ENCODE measurements at places on chromosomes 5 and 9.
A peak's percentile ranks its signal among the peaks of the same experiment; 100 is the strongest.

- no peak for DNase-seq
Observed at GRCh38 chr9:128169925-128170324, 9.9 kb downstream of the BBLN start.

- no peak for DNase-seq
Observed at GRCh38 chr5:126125407-126125806, 297.8 kb upstream of the GRAMD2B start.

DNA sequence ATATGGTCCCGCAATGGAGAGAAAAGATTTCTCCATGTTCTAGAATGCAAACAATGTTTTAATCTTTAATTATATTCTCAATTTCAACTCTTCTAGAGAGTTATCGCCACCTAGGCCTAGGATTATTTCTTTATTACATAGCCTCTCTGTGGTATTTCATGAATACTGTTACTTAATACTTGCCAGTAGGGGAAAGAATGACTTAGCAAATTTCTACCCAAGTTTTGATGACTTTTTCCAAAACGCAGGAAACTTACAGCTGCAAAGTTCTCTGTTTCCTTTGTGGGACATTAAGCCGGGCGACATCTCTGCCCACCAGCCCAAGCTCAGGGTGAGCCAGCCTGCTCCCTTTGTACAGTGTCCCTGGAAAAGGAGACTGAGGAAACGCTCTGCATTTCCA, 73.8 kb downstream of the MED27 start:
- DNase-seq, result no peak

DNA sequence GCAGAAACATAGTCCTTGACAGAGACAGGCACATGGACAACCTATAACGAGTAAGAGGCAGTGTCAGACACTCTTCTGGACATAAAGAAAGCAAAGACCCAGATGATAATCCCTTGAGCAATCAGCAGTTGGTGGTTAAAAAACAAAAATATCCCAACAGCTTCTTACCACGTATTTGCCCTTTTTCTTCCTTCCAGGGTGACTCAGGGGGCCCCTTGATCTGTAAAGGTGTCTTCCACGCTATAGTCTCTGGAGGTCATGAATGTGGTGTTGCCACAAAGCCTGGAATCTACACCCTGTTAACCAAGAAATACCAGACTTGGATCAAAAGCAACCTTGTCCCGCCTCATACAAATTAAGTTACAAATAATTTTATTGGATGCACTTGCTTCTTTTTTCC, 9.5 kb downstream of the GZMK start:
- DNase-seq, result no peak

DNA sequence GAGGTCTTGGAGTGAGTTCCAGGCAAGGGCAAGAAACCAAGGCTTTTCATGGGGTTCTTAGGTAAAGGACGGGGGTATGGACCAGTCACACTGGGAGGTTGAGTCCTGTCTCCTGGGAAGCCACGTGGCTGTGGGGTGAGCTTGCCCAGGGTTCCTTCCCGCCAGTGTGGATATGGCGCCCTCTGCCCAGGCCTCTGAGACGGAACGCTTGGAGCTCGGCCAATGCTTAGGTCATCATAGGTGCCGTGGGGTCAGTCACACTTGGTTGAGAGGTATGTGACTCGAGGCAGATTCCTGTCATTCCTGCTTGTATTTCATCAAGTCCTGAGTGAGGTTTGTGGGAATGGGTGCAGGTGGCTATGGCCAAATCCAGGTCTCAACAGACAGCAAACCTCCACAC, 46.2 kb downstream of the TENT4A start:
- peak; percentile 88 for DNase-seq

DNA sequence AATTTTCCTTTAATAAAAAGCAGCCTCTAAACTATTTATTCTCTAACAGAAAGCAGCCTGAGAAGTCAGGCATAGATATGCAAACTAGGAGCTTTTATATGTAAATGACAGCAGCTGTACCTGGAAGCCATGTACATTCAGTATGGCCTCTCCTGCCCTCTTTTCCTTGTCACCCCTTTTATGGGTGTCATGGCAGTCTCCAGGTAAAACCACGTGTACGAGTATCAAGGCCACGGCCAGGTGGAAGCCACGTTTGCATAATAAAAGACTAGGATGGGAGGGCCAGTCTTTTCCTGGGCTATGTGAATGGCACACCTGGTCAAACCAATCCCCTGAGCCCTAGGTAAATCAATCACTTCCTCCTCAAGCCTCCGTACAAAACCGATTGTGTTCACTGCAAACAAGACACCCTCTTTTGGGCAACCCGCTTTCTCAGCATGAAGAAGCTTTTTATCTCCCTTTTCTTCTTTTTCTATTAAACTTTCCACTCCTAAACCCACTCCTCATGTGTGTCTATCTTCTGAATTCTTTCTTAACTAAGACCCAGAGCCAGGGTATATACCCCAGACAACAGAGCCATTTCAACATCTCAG, 419.5 kb upstream of the CTNND2 start:
- peak; percentile 52 for DNase-seq
